ENCODE measurements at places on chromosomes 7 and 10.

DNA sequence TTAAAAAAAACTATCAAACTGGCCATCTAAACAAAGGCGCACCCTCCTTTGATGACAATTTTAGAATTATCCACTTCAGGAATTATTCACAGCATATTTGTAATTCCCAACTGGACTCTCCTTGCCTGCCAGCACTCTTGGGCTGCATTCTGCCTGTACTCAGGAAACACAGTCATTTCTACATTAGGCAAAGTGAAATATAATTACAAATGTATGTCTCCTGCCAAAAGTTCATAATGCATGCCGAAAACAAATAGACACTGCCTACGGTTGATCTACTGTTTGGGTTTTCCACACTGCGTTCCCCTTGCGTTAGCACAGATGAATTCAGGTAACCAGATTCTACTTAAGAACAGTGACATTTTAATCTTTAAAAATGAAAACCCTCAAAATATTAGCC lies 1.9 kb downstream of the HGF start:
- DNase-seq: no peak

DNA sequence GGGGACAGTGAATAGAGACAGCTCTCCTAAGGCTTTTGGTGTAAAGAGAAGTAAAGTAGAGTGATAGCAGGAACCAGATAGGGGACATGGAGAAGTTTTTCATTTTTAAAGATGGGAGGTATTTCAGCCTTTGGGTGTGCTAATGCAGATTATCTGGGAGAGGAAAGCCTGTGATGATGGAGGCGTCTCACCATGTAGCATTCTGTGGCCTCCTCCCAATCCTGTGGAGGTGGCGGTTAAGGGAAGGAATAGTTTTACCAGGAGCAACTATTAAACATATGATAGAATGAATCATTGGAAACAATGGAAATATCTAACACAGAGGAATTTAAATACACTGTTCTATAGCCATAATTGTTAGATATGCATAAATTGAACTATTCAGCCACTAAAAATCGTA lies 101.3 kb downstream of the CNNM2 start:
- no peak for DNase-seq

GRCh38 chr10:106439366-106439765 lies 725.1 kb downstream of the SORCS1 start:
- DNase-seq: no peak

GRCh38 chr10:61021926-61022325 lies 77.9 kb upstream of the RHOBTB1 start:
- no peak for DNase-seq

DNA sequence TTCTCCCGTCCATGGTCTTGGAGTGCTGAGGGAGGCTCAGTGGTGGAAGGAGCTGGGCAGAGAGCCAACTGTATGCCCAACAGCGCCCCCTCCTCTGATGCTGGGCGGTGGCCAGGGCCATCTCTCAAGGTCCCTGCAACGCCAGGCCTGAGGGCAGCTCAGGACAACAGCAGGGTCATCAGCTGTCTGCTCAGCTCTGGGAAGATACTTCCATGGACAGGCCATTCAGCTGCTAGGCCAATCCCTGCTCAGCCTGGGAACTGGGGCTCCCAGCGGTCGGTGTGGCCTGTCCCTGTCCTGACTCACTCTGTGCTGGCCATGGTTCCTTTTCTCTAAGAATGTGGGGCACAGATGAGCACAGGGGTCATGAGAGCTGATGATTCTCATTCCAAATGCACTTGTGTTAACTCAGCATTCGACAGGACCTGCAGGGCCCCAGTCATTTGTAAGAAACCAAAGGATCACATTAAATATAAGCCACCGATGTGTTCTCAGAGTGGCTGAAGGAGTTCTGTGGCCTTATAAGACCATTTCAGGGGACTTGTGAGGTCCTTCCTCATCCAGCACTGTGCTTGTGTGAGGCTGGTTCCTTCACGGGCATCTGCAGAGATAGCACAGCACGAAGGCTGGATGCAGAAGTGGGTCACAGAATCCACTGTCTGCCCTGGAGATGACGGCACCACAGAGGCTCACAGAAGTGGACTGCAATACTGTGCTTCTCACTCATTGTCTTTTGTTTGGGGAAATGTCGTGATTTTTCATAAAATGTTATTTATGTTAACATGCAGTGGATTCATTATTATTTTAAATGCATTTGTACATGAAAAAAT lies 73.0 kb downstream of the ADCY1 start:
- DNase-seq: no peak

GRCh38 chr10:17736223-17736622 lies 15.8 kb upstream of the TMEM236 start:
- no peak for DNase-seq

- no peak for DNase-seq
Measured at GRCh38 chr10:27513451-27514191, 9.5 kb downstream of the RAB18 start.

DNA sequence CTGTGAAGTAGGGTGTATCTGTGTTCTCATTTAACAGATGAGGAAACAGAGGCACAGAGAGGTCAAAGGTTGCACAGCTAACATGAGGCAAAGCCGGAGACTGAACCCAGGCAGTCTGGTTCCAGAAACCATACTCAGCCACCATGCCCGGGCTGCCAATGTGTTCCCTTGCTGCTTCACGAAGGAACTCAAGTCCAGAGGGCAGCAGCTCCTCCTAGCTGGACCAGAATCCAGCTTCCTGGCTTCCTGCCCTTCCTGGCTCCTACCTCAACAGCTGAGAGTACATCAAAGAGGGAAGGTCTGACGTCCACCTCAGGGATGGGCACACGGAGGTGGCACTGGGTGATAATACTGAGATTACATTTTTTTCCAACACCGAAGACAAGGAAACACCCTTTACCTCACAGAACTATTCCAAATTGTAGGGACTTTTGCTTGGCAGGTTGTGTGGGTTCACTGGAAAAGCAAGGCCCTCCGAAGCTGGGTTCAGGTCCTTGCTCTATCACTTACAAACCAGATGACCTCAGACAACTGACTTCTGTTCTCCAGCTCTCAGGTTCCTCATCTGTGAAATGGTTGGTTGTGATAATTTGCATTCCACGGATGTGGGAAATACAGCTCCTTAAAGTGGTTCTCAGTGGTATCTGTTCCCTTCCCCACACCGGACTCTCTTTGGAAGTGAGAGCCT lies 154.1 kb upstream of the ZMIZ1 start:
- DNase-seq: no peak

DNA sequence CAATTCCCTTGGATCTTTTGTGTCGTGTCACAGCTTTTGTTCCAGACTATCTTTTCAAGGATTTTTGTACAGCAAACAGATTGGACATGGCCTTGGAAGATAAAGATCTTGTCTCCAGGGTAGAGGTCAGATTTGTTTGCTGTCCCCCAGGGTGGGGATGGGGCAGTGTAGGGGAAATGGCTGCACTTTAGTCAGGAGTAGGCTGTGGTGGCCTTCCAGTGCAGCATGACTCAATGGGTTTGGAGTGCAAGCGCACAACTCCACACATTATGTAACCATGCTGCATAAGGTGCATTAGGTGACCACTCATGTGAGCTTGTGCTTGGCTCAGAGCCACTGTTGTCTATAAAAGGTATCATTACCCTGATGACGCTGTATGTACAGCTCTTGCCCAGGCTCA lies 23.9 kb upstream of the ADAMTS14 start:
- no peak for DNase-seq

GRCh38 chr7:145324081-145324480 lies 488.2 kb upstream of the TPK1 start:
- DNase-seq: no peak

DNA sequence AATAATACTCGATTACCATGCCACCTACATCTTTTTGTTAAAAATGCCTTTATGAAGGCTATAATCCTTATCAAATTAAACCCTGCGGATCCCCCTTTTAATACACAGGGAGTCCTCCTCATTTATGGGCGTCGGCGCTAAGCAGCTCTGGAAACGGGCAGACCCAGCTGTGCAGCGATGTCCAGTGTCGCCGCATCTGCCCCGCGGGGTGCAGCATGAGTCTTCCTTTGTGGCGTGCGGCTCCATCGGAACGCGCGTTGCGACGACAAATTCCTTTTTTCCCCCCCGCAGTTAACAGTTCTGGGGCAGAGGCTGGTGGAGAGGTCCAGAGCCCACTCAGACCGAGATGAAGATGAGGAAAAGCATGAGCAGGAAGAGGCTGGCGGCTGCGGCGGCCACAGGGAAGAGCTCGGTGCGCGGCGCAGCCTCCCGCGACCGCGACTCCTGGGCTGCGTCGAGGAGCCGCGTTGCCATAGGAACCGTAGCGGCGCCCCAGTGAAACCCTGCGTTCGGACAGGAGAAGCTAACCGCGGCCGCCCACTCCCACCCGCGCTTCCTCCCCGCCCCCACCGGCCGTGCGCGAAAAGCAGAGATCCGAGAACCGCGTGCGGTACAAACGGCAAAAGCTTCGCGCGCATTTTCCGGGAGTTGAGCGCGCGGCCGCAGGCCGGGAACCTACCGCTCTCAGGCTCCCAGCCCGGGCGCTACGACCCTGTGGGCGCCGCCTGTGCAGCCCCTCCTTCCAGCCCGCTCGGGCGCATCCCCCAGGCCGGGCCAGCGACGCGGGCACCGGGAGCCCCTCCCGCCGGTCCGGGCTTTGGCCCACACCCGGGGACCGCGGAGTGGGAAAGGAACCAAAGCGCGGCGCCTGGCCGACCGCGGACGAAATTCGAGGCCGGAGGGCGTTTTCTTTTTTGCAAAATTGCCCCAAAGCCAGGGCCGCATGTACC lies 130.6 kb downstream of the SPAG6 start:
- no peak for DNase-seq

DNA sequence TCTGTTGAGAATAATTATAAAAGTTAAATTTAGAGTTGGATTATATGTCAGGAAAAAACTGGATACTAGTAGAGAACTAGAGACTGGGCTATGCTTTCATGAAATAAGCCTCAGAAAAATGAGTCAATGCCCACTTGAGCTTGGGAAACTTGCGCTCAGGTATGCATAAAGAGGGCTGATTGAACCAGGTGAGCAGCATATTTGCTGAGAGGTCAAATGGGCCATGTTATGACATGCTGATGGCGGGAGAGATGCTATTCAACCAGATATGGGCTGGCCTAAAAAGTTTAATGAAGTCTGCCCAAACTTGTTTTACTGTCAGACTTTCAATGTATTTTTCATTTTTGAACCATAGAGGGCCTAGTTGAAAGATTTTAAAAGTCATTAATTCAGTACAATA lies 837.6 kb upstream of the GHITM start:
- no peak for DNase-seq

- no peak for DNase-seq
Measured at GRCh38 chr7:26351171-26351570, 59.5 kb downstream of the SNX10 start.

Measured in activated T-helper 9 cell treated with anti-CD3 and anti-CD28 coated beads, Interleukin-2, amount 50 U/mL, for 16 hours (primary cell).